T-cell (primary cell): ENCODE measurements at places on chromosomes 5 and 9. TPM values are rescaled to one million over a fixed set of nuclear protein-coding genes. Genes with fewer than 3 reads are reported as not detected.

PIP5KL1 gene
- 4.2 TPM for total RNA-seq

NACC2 gene
- 9.8 TPM for total RNA-seq

- H3K27me3 ChIP-seq: no peaks in the 10 kb centered on the region
- peak overlapping the region; percentile 99 for H3K27ac ChIP-seq
- peak; percentile 41 for DNase-seq
- peak overlapping the region; percentile 89 for H3K4me3 ChIP-seq
- H3K36me3 ChIP-seq: no peaks in the 10 kb centered on the region
Observed at GRCh38 chr9:32551276-32552051, 663 bp upstream of the SMIM27 start.

GRCh38 chr9:93941493-93941892 is 13.7 kb downstream of the BARX1 start:
- peaks cover 68% of the 10 kb centered on the region for H3K27me3 ChIP-seq
- no peak overlapping the region for H3K27ac ChIP-seq
- no peaks in the 10 kb centered on the region for H3K4me1 ChIP-seq
